ENCODE measurements at places on chromosomes 7 and 10. TPM values are rescaled to one million over a fixed set of nuclear protein-coding genes. Genes with fewer than 3 reads are reported as not detected.

Gene CPA2
- total RNA-seq: not detected

Gene MAD1L1
- total RNA-seq: 16.2 TPM

Gene KCNH2
- 94.1 TPM for total RNA-seq

Gene CTAGE8
- total RNA-seq: 0.08 TPM

GRCh38 chr10:118072840-118073239 is 26.1 kb upstream of the RAB11FIP2 start:
- no peak for DNase-seq

DNA sequence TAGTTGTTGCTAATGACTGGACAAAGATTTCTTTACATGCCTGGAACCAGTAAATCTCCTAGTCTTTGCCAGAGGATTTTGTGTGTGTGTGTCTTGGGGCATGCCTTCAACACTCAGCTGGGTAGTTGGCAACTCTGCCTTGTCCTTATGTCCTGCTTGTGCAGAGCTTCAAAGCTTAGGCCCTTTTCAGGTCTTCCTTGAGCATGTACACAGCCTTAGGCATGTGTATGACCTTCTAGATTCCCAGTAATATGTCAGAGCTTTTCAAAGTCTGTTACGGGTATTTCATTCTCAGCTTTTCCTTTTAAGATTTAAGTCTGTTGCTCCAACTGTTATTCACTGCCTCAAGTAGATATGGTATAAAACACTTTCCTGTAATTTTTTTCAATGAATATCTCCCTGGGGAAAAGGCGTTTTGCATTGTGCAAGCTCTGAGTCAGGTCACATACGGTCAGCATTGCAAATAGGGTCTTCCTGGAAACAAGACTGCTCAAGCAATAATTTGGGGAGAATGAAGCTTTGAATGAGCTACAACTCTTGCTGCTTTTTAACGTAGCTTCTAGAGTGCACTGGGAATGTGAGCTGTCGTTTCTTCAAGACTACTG is 25.5 kb downstream of the SHOC2 start:
- DNase-seq: no peak

GRCh38 chr10:21402606-21403083 is 122.8 kb downstream of the SKIDA1 start:
- no peak for DNase-seq

DNA sequence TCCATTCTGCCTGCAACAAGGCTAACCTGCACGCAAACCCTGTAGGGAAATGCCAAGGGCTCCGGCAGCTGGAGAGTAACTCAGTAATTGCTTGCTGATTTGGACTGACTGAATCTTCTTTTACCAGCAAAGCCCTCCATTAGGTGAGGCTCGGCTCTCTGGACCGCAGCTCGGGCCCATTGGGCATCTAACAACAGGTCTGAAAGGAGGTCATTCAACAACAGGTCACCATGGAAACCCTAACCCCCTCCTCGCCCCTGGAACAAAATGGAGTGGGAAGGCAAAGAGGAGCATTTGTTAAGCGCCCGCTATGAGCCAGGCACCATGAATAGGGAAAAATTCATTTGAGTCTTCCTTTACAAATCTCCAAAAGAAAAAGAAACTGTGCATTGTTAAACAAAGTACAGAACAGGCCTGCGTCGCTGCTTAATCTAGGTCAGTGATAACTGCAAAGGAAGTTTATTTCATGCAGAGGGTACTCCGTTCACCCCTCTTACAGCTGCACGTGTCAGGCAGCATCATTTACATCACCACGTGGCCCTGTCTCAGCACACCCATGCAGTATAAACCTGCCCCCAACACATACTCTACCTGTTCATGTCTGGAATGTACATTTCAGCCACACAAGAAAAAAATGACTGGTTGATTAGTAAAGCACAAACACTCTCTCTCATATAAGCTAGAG is 248.8 kb upstream of the NEBL start:
- no peak for DNase-seq

DNA sequence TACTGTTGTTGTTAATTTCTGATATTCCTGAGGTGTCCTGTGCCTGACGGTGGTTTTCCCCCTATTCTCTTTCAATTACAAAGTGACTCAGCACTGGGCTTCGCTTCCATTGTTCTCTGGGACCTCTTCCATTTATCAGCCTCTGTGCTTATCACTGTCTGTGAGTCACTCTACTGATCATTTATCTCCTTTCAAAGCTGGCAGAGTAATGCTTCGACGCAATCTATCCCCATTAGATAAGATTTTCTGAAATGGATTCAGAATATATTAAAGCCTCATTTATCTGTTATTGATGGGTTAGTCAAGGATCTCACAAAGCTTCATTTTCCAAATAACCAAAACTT is 679.2 kb downstream of the SDK1 start:
- no peak for DNase-seq

GRCh38 chr10:49598164-49598856 is 11.8 kb upstream of the SLC18A3 start:
- no peak for DNase-seq

GRCh38 chr7:28942168-28942567 is 16.0 kb downstream of the TRIL start:
- DNase-seq: no peak

DNA sequence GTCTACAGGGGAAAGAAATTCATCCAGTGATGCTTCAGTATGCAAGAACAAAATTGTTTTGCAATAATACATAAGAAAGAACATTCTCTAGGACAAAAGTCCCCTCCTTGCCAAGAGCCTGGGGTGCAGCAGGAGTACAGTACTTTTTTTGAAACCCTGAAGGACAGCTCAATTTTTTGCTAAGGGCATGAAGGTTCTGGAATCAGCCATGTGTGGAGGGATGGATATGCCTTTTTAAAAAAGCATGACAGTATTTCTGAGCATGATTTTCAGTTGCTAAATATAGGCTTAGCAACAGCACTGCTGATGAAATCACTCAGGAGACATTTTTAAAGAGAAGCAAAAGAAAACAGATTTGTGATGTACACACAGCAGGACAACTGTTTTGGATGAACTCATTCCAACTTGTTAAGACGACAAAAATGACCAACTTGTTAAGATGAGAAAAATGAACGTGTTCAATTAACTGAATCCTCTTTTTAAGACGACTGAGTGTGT is 39.3 kb downstream of the HBP1 start:
- no peak for DNase-seq

DNA sequence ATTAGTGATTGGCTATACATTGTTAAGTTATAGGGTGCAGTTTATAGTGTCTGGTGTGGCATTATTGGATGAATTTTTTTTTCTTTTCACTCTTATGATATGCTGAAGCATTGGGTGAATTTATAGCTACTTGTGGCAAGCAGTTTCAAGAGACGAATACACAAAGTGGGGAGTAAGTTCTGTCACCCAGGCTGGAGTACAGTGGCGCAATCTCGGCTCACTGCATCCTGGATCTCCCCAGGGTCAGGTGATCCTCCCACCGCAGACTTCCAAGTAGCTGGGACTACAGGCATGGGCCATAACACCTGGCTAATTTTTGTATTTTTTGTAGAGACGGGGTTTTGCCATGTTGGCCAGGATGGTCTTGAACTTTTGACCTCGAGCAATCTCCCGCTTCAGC is 6.3 kb upstream of the SIRT1 start:
- DNase-seq: no peak

All from left ventricle myocardium inferior (tissue), 1 donor.